WTC11 (cell line): ENCODE measurements at places on chromosomes 4 and X.

- DNase-seq = peak; percentile 69
These were observed 824.0 kb downstream of the STIM2 start for GRCh38 chr4:27684610-27685011.

DNA sequence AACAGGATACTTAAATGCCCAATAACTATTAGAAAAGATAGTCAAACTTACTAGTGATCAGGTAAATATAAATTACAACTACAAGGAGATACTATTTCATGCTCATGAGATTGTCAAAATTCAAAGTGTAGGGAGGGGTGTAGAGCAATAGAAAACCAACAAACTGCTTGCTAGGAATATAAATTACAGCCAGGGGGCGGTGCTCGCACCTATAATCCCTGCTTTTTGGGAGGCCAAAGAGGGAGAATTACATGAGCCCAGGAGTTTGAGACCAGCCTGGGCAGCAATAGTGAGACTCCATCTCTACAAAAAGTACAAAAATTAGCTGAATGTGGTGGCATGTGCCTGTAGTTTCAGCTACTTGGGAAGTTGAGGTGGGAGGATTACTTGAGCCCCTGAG is 556.5 kb upstream of the NR3C2 start:
- DNase-seq = peak; percentile 52

- no peak for DNase-seq
These were observed 2.5 kb downstream of the CXorf38 start for GRCh38 chrX:40644821-40645358.

- DNase-seq = no peak
These were observed 2163.0 kb upstream of the AGA start for GRCh38 chr4:179605196-179605595.

DNA sequence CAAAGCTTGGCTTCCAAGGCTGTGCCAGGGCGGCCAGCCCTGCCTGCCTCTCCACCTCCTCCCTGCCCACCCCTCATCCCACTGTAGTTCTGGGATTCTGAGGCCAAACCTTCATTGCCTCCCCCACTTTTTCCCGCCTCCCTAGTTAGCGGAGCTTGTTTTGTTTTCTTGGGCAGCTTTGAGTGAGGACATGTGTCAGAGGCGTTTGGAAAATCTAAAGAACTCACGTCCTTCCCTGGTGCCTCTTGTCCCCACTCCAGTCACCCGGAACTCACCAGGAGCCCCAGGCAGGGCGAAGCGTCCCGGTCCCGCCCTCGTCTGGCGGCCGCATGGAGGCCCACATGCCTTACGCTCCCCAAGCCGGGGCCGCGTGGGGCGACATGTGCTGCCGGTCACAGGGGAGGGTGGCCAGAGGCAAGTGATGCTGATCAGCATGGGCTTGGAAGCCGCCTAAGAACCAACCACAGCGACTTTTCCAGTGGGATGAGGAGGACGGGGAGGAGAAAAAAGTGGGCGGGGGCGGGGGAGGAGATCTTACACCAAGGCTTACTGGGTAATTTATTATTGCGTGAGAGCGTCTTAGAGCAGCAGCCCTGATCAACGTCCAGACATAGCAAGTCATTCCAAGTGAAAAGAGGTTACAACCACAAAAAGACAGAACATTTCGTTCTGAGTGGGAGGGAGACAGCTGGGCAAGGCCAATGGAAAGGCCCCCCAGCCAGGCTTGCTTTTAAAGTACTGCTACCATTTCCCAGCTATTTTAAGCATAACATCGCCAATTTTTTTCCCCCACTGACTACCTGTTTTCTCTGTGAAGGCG is 48.5 kb downstream of the PRPS1 start:
- no peak for DNase-seq

DNA sequence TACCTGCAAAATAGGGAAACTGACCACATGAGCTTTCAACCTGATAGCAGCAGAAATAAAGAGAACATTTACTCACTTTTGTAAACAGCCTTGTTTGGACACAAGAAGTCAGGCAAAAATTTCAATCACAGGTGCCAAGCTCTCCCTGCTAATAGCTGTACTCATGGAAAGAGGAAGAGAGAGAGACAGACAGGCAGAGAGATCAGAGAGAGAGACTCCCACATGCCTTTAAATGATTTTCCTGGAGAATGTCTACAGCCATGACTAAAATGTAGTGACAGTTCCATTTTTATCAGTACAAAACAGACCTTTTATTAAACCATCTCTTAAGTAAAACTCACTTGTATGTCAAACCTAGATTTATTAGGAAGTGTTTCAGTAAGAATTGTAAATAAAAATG is 752.9 kb downstream of the TRAM1L1 start:
- DNase-seq = no peak
